ENCODE measurements at places on chromosomes 12 and 14. TPM values are rescaled to one million over a fixed set of nuclear protein-coding genes. Genes with fewer than 3 reads are reported as not detected.

The FKBP11 gene
- 12.2 TPM for total RNA-seq

DNA sequence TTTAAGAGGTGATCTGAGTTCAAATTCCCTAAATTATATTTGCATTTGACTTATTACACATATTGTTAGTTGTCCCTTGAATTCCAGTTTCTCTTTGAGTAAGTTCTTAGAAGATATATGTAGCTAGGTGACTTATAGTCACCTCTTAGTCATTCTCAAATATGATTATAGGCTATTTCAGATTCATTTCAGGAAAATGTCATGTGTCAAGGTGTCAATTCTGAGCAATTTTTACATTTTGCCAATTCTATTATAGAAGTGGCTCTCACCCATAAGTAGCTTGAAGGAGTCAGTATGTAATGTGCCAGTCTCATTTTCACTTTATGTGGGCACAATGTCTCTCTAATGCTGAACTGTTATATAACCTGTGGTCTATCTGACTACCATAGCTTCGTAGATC, 623.4 kb downstream of the DIO2 start:
- H3K4me1 ChIP-seq, result peaks cover 4% of the 10 kb centered on the region
- H3K27ac ChIP-seq, result no peak overlapping the region
- DNase-seq, result no peak
- H3K4me3 ChIP-seq, result no peak overlapping the region

- H3K36me3 ChIP-seq, result no peaks in the 10 kb centered on the region
- H3K4me1 ChIP-seq, result no peaks in the 10 kb centered on the region
- no peak overlapping the region for H3K4me3 ChIP-seq
- H3K27ac ChIP-seq, result no peak overlapping the region
Observed at GRCh38 chr12:66036317-66036716, 94.2 kb downstream of the LLPH start.

GRCh38 chr14:72545411-72546311, 348.2 kb downstream of the DPF3 start:
- DNase-seq, result no peak
- no peak overlapping the region for H3K27ac ChIP-seq
- H3K4me1 ChIP-seq, result no peaks in the 10 kb centered on the region
- H3K36me3 ChIP-seq, result no peaks in the 10 kb centered on the region
- H3K4me3 ChIP-seq, result no peak overlapping the region
- no peaks in the 10 kb centered on the region for H3K27me3 ChIP-seq

DNA sequence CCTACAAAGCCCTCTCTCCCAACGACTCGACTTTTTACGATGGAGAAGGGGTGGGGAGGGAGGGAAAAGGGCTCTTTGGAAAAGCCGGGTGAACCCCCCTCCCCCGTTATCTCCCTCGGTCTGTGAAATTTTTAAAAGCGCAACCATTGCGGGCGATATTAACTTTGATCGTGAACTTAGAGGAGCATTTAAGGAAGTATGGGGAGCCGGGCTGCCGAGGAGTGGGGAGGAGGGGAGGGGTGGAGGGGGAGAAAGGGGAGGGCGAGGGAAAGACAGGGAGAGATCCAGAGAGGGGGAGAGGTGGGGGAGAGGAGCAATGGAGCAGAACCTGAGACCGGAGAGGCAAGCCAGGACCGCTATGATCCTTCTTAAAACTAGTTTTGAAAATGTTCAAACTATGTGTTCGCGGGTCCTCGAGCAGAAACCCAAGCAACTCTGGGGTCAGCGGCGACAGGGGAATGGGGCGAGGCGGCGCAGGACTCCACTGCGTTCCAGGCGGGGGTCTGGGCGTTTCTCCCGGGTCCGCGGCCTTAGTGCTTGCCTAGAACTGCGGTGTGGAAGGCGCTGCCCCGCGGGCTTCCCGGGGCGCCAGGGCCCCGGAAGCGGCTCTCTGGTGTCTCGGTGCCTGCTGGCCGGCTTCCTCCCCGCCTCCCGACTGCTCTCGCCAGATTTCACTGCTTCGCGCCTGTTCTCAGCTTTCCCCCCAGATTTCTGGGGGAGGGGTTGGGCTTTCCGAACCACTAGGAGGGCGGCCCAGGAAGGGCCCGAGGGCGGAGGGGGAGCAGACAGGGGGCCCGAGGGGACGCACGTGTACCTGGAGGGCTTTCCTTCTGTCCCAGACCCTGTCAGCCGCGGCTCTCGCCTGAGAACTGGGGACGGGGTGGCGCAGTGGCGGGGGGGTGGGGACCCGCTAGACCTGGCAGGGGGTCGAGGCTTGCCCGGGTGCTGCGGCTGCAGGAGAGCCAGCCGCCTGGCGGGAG, at the start of gene HOTAIR:
HOTAIR (minus strand) TSS at position 871 of the 980 bp plus-strand sequence.
- H3K4me3 ChIP-seq, result no peak within 1 kb of the TSS
- peaks cover 100% of the 10 kb centered on the region for H3K27me3 ChIP-seq
- DNase-seq, result no peak
- peaks cover 3% of the 10 kb centered on the region for H3K4me1 ChIP-seq
- H3K27ac ChIP-seq, result no peak within 1 kb of the TSS

The PTPRB gene
- 22.9 TPM for total RNA-seq

GRCh38 chr14:89910691-89911009, 43.9 kb downstream of the EFCAB11 start:
- H3K4me3 ChIP-seq, result no peak overlapping the region
- H3K4me1 ChIP-seq, result peaks cover 32% of the 10 kb centered on the region
- peak; percentile 17 for DNase-seq
- H3K36me3 ChIP-seq, result no peaks in the 10 kb centered on the region
- H3K27ac ChIP-seq, result peak overlapping the region; percentile 74
- H3K27me3 ChIP-seq, result no peaks in the 10 kb centered on the region

The C12orf56 gene
- total RNA-seq, result 0.41 TPM

The CCDC196 gene
- not detected for total RNA-seq

DNA sequence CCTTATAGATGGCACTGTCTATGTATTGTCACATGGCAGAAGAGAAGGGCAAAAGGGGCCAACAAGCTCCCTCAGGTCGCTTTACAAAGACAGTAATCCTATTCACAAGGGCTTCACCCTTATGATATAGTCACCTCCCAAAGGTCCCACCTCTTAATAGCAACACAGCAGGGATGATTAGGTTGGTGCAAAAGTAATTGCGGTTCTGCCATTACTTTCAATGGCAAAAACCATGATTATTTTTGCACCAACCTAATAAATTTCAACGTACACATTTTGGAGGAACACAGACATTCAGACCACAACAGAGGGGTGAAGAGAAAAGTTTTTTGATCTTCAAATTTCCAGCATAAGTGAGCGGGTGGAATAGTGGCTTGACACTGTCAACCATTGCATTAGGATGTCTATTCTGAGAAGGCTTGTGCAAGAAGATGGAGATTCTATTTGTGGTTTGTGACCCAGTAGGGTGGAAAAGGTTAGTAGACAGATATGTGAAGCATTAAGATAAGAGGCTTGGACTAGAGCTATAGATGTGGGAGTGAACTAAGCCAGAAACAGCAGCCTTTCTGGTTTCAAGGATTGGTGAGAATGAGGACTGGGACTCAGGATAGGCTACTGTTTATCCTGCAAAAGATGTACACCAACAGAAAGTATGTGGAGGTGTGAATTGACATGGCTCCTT, 75.5 kb upstream of the CPSF6 start:
- no peaks in the 10 kb centered on the region for H3K4me1 ChIP-seq
- H3K36me3 ChIP-seq, result no peaks in the 10 kb centered on the region
- H3K4me3 ChIP-seq, result no peak overlapping the region
- H3K27me3 ChIP-seq, result no peaks in the 10 kb centered on the region

DNA sequence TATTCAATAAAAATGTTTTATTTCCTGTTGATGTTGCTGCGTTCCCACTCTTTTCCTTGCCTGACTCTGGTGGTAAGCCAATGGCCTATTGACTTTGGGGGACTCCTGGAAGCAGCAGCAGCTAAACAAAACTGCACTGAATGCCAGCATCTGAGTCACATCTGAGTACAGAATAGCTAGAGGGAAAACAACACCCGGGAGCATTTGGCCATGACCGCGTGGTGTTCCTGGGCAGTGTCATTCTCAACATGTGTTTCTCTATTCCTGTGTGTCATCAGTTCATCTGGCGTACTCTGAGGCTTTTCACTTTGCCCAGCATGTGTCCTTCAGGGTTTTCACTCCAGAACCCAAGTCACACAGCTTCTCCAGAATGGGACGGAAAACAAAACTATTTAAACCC, 238.8 kb downstream of the PAWR start:
- H3K4me3 ChIP-seq, result no peak overlapping the region
- DNase-seq, result peak; percentile 39
- peak overlapping the region; percentile 20 for H3K27ac ChIP-seq
- no peaks in the 10 kb centered on the region for H3K4me1 ChIP-seq

The PRPF39 gene
- 33.9 TPM for total RNA-seq

The LRRC43 gene
- not detected for total RNA-seq

- no peak overlapping the region for H3K27ac ChIP-seq
- no peaks in the 10 kb centered on the region for H3K27me3 ChIP-seq
- no peak overlapping the region for H3K4me3 ChIP-seq
- no peak for DNase-seq
- H3K36me3 ChIP-seq, result no peaks in the 10 kb centered on the region
Observed at GRCh38 chr14:65192686-65193085, 90.4 kb upstream of the MAX start.

DNA sequence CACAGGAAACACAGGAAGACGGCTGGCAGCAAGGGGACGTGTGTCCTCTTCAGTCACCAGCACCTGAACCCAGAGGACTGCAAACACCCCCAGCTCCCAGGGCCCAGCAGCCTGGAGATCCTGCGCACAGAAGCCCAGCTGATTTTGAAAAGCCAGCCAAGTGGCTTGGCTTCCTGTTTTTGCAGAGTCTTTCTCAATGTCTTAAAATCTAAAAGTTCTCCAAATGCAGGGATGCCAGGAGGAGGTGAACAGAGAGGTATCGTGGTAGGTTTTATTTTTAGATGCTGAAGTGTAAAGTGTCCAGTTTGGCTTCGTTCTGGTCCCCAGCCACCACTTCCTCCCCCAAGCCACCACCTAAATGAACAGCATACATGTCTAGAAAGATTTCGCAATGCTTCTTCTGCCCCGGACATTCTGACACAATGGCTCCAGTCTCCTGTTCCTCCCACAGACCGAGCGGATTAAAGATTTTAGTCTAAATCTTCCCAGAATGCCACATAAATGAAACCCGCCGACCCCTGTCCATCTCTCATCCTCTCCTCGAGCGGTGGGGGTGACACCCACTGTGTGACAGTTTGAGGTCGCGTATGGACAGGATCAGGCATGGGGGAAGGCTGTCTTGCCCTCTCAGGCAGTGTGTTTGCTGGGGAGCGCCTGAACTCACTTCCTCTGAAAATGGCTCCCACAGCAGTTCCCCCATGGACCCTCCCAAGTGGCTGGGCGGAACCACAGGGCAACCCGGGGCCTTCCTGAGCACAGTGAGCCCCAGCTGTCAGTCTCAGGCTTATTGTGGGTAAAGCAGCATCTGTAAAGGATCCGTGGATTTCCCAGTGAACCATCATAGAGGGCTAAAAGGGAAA, 41.6 kb downstream of the ITPK1 start:
- H3K36me3 ChIP-seq, result no peaks in the 10 kb centered on the region
- no peak overlapping the region for H3K4me3 ChIP-seq
- peaks cover 23% of the 10 kb centered on the region for H3K4me1 ChIP-seq
- DNase-seq, result no peak

DNA sequence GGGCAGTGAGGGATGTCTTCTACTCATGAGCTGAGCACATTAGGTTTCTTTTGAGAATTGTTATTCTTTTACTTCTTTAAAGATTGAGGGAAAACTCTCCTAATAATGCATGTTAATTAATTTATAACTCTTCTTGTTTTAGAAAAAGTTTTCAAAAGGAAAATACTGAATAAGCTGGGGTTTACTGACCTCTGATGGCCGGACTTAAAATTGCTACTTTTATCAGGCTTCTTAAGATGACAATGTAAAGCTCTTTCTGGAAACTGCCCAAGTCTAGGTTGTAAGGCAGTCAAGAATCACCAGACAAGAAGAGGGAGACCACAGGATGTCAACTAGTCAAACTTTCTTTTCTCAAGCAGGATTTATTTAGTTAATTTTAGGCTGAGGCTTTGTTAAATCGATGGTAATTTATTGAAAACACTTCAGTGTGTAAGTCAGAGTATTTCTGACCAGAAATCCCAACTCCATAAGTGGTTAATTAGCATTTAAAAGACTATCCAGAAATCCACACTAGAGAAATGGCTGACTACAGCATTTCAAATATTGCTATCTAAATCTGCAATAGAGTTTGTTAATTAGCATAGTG, 82.1 kb downstream of the AVPR1A start:
- no peaks in the 10 kb centered on the region for H3K4me1 ChIP-seq
- no peak for DNase-seq
- no peaks in the 10 kb centered on the region for H3K36me3 ChIP-seq
- no peak overlapping the region for H3K27ac ChIP-seq
- no peak overlapping the region for H3K4me3 ChIP-seq
- H3K27me3 ChIP-seq, result no peaks in the 10 kb centered on the region

- no peak overlapping the region for H3K4me3 ChIP-seq
- H3K27ac ChIP-seq, result no peak overlapping the region
- H3K4me1 ChIP-seq, result no peaks in the 10 kb centered on the region
- no peaks in the 10 kb centered on the region for H3K27me3 ChIP-seq
- DNase-seq, result no peak
- no peaks in the 10 kb centered on the region for H3K36me3 ChIP-seq
Observed at GRCh38 chr12:96824074-96824837, 82.8 kb upstream of the NEDD1 start.

DNA sequence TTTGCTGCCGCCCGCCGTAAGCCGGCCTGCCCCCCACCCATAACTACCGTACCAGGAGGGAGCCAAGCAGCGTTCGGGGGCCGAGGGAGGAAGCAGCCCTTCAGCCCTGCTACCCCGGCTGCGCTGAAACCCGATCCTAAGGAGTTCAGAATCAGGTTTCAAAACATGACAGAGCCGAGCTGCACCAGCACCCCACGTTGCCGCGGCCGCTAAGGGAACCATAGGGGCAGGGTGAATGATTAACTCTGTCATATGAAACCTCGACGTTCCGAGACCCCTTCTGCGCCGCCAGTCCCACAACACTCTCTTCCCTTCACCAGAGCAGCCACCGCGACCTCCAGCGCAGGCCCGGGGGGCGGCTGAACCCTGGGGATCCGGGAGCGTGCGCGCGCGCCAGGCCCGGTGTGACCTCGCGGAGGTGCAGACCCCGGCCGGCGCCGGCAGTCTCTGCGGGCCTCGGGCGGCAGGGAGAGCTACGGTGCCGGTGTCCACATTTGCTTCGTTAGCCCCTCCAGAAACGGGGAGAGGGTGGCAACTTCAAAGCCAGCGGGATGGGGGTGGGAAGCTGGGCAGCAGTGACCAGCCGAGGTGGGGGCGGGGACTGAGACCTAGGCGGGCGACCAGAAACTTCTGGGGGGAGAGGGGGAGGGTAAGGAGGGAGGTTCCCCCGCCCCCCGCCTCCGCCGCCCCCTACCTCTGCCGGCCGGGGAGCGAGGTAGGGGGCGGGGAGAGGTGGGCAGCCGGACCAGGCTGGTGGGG, 1.6 kb downstream of the SIX4 start:
- H3K4me3 ChIP-seq, result peak overlapping the region; percentile 44
- peak; percentile 7 for DNase-seq
- H3K4me1 ChIP-seq, result peaks cover 28% of the 10 kb centered on the region
- H3K27me3 ChIP-seq, result peaks cover 97% of the 10 kb centered on the region
- no peaks in the 10 kb centered on the region for H3K36me3 ChIP-seq
- no peak overlapping the region for H3K27ac ChIP-seq

The PLXNC1 gene
- total RNA-seq, result 3.3 TPM

The SPTB gene
- 0.20 TPM for total RNA-seq

GRCh38 chr12:132218915-132219314, 74.7 kb downstream of the NOC4L start:
- H3K27me3 ChIP-seq, result peaks cover 18% of the 10 kb centered on the region
- no peaks in the 10 kb centered on the region for H3K4me1 ChIP-seq
- DNase-seq, result no peak
- H3K36me3 ChIP-seq, result no peaks in the 10 kb centered on the region

- no peak overlapping the region for H3K27ac ChIP-seq
- H3K4me1 ChIP-seq, result no peaks in the 10 kb centered on the region
- H3K36me3 ChIP-seq, result no peaks in the 10 kb centered on the region
- no peak overlapping the region for H3K4me3 ChIP-seq
- H3K27me3 ChIP-seq, result no peaks in the 10 kb centered on the region
Observed at GRCh38 chr14:26589925-26590324, 7.9 kb downstream of the NOVA1 start.

Data from transverse colon (tissue), 4 donors.